Ecto neural progenitor cell (in vitro differentiated cells): ENCODE measurements at places on chromosomes 7 and 10.

DNA sequence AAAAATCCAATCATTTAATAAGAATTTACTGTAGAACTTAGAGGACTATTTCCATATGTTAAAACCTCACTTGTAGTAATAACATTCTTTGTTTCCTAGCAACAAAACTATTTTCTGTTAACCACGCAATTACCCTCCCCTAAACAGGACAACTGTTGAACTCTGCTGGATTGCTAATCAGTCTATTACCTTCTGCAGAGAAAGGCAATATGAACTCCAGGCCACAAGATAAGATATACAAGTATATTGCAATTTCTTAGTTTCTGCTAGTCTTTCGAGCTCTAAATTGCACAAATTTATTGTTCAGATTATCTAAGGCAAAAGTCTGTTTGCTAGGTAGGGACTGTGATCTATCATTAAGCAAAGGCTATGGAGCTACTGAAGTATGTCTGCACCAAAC lies 920.1 kb upstream of the LRRN3 start:
- DNase-seq = no peak

DNA sequence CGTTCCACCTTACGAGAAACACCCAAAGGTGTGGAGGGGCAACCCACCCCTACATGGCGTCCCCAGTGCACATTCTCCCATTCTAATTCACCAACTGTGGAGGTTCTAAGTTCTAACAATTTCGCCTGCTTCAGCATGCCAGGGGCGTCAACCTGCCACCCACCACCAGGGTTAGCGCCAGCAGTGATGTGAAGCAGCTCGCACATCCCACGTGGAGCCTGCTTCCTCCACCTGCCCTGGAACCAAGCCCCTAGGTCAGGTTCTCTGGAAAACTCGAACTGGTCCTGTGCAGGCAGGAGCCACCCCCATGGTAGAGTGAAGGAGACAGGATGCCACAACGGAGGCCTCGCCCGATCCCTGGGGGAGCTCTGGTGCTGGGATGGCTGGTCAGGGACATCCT lies 33.3 kb upstream of the FXYD4 start:
- DNase-seq = no peak

DNA sequence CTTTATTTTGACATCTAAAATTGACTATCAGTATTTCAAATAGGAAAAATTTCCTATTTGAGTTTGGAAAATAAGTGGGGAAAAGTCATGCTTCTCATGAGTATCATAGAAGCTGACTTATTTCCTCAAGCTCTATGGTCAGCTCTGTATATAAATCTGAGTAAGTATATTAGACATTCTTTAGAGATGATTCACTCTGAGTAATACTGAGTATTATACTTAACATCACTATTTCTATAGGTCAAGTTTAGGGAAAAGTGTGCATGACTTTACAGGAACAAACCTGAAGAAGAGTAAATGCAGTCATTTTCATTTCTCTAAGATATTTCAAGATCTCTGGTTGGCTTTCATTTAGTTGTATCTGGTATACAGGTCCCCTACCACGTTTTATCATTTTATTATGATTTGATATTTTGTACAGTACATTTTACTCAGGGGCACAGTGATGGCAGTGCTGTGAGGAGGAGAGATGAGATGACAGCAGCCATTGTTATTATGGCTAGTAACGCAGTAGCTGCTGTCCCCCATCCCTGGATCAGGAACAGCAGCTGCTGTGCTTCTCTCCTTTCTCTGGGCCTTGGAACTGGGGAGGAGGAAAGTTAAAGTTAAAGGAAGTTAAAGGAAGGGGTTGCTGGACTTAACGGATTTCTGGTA lies 15.2 kb downstream of the SND1 start:
- no peak for DNase-seq

DNA sequence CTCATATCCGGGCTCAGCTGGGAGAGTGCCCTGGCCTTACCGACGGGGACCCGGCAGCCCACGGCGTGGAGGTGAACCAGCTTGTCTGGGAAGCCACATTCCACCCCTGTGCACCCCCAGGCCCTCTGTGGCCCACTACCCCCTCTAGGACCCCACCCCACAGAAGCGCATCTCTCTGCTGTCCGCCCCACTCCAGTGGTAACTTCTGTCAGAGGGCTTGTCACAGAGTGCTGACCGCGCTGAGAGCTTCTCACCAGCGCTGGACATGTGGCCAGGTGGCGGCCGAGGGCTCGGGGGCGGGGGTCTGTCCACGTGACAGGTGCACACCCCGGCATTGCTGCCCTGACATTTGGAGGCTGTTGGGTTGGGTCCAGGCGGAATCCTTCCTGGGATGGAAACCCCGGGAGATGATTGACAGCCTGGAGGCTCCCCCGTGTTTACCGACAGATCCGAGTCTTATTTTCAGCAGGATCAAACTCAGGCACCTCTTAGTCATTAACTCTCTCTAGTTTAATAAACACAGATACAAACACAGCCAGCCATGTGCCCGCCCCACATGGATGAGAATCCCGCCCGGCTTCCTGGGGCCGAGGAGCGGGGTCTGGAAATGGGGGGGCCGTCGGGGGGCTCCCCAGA lies 5.1 kb downstream of the ELFN1 start:
- DNase-seq = peak; percentile 43

GRCh38 chr10:109451879-109452278 lies 471.4 kb downstream of the XPNPEP1 start:
- DNase-seq = no peak

- DNase-seq = no peak
Observed at GRCh38 chr7:84317536-84317935, 122.9 kb upstream of the SEMA3A start.

DNA sequence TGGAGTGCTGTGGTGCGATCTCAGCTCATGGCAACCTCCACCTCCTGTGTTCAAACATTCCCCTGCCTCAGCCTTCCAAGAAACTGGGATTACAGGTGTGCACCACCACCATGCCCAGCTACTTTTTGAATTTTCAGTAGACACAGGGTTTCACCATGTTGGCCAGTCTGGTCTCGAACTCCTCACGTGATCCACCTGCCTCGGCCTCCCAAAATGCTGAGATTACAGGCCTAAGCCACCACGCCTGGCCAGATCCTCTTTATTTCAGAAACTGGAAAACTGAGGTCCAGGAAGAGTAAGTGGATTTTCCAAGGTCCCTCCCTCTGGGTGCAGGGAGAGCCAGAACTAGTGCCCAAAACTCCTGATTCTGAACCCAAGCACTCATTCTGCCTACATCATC lies 413.1 kb upstream of the AUTS2 start:
- DNase-seq = no peak

GRCh38 chr7:3241686-3242258 lies 59.3 kb upstream of the SDK1 start:
- no peak for DNase-seq

DNA sequence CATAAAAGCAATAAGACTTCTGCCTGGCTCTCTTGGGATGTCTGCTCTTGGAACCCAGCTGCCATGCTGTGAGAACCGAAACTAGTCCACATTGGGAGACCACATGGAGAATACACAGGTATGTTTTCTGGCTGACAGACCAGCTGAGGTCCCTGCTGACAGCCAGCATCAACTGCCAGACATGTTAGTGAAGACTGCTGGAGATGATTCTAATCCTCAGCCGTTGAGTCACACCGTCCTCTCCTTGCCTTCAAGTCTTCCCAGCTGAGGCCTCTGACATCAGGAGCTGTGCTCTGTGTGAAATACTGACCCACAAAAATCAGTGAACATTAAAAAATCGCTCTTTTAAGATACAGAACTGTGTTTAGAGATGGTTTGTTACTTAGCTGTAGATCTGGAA lies 36.9 kb upstream of the AGR2 start:
- DNase-seq = no peak

DNA sequence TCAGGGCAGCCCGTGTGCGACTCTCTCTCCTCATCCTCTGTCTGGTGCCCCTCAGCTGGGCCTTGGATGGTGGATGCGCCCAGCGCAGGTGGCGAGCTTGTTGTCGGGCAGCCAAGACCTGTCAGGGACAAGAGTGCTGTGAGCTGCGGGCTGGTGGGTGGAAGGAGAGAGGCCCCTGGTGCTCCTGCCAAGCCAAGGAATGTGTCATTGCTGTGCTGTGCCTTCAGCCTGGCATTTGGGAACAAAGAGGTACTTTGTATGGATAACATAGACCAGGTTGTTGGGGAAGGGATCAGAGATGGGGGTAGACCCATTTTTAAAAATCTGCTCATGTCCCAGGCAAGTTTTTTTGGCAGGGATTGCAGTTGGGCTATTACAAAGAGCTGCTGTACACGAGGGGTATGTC lies 120.9 kb downstream of the PKD1L1 start:
- peak; percentile 37 for DNase-seq

DNA sequence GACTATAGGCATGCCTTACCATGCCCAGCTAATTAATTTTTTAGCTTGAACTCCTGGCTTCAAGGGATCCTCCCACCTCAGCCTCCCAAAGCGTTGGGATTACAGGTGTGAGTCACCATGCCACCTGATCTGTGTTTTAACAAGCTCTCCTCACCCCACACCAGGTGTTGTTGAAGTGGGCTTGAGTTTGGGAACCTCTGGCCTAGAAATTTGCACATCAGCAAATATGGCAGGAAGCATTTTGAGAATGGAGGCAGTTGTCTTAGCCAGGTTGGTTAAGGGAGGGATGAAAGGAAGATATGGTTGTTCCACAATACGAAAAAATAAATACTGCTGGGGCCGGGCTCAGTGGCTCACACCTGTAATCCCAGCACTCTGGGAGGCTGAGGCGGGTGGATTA lies 433.1 kb downstream of the TYW1 start:
- DNase-seq = no peak

GRCh38 chr10:78624791-78625190 lies 444.0 kb upstream of the ZMIZ1 start:
- no peak for DNase-seq

GRCh38 chr10:17805921-17806577 lies 3.1 kb upstream of the MRC1 start:
- no peak for DNase-seq

DNA sequence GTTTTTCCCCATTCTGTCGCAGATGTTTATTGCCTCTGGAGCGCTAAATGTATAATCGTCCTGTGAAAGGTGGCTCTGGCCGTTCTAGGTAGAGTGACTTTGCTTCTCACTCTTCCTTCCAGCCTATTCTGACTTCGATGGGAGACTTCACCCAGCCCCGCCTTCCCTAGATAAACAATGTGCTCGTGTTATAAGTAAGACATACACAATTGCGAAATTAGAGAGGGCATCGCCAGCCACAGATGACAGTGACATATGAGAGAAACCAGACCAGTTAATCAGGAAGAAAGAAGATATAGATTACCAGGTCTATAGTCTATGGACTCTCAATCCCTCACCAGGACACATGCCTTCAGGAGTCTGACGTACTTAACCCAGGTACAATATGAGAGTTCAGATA lies 1050.5 kb upstream of the AUTS2 start:
- DNase-seq = no peak

- no peak for DNase-seq
Observed at GRCh38 chr10:78589687-78590086, 479.1 kb upstream of the ZMIZ1 start.

- DNase-seq = no peak
Observed at GRCh38 chr7:91330191-91330808, 66.1 kb downstream of the FZD1 start.

DNA sequence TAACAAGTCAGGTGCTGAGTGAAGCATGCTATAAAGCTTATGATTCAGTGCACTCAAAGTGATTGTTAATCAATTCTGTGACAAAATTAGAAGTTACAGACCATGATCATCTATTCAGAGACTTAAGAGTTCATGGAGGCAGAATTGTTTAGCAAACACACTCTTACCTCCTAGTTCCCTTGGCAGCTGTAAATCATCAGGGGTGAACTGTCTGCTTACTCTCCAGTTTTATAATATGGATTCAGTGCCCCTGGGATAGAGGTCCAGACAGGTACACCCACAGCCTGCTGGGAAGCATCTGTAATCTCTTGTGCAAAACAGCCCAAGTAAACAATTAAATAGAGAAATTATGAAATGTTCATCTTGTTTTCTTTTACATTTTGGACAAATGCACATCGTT lies 835.0 kb upstream of the COBL start:
- DNase-seq = no peak

- DNase-seq = no peak
Observed at GRCh38 chr7:77813180-77813579, 14.6 kb downstream of the PHTF2 start.

- DNase-seq = peak; percentile 40
Observed at GRCh38 chr10:42952931-42953683, 123.8 kb upstream of the RET start.

DNA sequence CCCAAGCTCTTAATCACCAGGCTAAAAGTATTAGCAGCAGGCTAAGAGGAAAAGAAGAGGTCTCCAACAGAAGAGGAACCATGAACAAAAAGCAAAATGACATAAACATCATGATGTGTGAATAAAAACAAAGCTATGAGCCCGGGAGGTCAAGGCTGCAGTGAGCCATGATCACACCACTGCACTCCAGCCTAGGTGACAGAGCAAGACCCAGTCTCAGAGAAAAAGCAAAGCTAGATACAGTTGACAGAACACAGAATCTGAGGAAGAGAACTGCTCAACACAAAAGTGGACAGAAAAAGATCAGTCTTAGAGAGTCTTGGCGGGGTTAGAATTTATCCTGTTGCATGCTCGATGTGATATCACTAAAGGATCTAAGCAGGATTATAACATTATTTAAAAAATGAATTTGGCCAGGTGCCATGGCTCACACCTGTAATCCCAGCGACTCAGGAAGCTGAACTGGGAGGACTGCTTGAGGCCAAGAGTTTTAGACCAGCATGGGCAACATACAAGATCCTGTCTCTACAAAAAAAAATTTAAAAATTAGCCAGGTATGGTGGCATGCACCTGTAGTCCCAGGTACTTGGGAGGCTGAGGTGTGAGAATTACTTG lies 37.5 kb downstream of the NT5C2 start:
- DNase-seq = no peak

DNA sequence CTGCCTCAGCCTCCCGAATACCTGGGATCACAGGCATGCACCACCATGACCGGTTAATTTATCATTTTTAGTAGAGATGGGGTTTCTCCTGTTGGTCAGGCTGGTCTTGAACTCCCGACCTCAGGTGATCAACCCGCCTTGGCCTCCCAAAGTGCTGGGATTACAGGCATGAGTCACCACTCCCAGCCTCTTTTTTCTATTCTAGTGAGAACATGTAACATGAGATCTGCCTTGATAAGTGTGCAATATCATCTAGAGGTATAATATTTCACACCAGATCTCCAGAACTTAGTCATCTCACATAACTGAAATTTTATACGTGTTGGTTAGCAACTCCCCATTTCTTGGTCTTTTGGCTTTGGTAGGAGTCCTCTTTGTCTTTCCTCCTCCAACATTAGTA lies 656.9 kb downstream of the CNTNAP2 start:
- DNase-seq = no peak

GRCh38 chr10:6128591-6129251 lies 39.9 kb downstream of the RBM17 start:
- DNase-seq = no peak

DNA sequence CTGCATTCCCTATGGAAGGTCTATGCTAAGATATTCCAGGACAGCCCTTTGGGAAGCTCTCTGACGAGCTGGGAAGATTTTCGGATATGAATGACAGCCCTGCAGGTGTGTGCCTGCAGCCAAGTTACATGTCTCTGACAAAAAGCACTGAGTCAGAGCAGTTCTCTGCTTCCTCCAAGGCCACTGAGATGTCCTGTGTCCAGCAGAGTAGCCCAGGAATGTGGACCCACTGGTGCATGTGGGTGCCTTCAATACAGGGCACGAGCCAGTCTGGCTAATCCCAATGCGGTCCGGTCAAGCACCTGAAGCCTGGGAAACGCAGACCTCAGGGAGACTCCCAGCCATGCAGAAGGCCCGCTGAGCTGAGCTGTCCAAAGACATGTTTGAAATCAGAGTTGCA lies 565.7 kb downstream of the TCERG1L start:
- no peak for DNase-seq

GRCh38 chr7:18243731-18244130 lies 216.1 kb upstream of the PRPS1L1 start:
- no peak for DNase-seq

GRCh38 chr10:3018247-3018646 lies 49.1 kb upstream of the PFKP start:
- DNase-seq = no peak
